ENCODE measurements at places on chromosomes 5 and 9. TPM values are rescaled to one million over a fixed set of nuclear protein-coding genes. Genes with fewer than 3 reads are reported as not detected.

Gene PNPLA7
- total RNA-seq, result 2.9 TPM

Gene ARSI
- 23.0 TPM for total RNA-seq

Gene ERGIC1
- 137 TPM for total RNA-seq

Gene INSL4
- not detected for total RNA-seq

Gene TIMD4
- total RNA-seq, result not detected

Gene KCNV2
- not detected for total RNA-seq
